ENCODE measurements at places on chromosomes 3 and 15. TPM values are rescaled to one million over a fixed set of nuclear protein-coding genes. Genes with fewer than 3 reads are reported as not detected.

Gene ZKSCAN7
- 18.3 TPM for polyA plus RNA-seq

DNA sequence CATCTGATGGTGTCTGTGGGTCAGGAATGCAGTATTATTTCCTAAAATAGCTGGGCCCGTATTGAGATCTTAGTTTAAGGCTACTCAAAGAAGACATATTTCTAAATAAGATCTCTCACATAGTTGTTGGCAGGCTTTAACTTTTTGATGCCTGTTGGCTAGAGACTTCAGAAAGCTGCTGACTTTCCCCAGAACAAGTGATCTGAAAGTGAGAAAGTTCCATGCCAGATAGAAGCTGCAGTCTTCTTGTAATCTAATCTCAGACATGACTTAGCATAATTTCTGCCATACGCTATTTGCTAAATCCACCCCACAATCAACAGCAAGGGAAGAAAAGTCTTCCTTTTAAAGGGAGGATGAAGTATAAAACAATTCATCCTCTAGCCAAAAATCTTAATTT lies 867.1 kb downstream of the IGSF11 start:
- DNase-seq, result no peak

GRCh38 chr3:53109190-53109589 lies 21.0 kb downstream of the RFT1 start:
- no peak for DNase-seq

Gene ITGA11
- 1.7 TPM for polyA plus RNA-seq

GRCh38 chr15:85609492-85609891 lies 185.2 kb downstream of the KLHL25 start:
- no peak for DNase-seq

Measured in right lung (tissue), 10 donors.